ENCODE measurements at places on chromosomes 11 and 22.
A peak's percentile ranks its signal among the peaks of the same experiment; 100 is the strongest.

- DNase-seq: peak; percentile 99
Measured at GRCh38 chr11:94933223-94934130, 39.9 kb downstream of the CWC15 start.

- peak; percentile 57 for DNase-seq
Measured at GRCh38 chr11:4039011-4039410, 55.6 kb upstream of the RRM1 start.

DNA sequence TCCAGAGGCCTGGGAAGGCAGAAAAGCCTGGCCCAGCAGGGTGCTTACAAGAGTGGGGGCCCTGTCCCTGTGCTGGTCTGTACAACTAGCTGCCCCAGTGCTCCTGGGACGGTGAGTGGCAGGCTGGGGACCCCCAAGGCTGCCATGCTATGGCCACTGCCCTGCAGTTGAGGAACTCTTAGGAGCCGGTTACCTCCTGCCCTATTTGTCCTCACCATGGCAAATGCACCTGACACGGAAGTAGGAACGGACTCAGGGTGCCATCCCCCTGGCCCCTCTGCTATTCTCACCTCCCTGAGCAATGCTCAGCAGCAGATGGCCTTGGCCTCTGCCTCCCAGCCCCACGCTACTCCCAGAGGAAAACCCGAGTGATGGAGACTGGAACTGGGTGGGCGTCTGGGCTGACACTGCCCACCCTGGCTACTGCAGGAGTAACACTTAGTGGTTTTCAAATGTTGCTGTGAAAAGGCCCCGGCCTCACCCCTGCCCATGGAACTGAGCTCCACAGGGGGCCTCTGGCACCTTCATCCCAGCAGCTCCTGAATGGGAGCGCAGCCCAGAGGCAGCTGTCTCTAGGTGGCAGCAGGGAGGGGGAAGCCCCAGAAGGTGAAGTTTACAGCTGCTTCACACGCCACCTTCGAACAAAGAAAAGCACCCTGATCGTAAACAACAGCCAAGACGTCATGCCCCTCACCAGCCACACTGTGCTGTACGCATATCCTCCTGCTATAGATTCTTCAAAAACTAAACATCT is 105.3 kb downstream of the CTTN start:
- no peak for DNase-seq

DNA sequence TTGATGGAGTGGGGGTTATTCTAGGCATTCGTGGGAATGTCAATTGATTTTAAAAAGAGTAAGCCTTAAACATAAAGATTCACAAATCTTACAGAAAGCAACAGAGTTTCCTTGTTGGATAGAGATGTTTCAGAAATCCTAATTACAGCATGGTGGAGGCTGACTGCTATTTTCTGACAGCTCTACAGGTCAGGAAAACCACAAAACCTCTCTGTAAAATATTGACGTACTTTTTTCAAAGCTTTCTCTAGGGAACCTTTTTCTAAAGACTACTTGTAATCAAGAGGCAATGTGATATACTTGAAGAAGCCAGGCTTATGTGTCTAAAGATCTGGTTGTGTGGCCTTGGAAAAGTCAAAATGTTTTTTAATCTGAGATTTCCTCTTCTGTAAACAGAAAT is 9.1 kb upstream of the OR8B8 start:
- DNase-seq: no peak

DNA sequence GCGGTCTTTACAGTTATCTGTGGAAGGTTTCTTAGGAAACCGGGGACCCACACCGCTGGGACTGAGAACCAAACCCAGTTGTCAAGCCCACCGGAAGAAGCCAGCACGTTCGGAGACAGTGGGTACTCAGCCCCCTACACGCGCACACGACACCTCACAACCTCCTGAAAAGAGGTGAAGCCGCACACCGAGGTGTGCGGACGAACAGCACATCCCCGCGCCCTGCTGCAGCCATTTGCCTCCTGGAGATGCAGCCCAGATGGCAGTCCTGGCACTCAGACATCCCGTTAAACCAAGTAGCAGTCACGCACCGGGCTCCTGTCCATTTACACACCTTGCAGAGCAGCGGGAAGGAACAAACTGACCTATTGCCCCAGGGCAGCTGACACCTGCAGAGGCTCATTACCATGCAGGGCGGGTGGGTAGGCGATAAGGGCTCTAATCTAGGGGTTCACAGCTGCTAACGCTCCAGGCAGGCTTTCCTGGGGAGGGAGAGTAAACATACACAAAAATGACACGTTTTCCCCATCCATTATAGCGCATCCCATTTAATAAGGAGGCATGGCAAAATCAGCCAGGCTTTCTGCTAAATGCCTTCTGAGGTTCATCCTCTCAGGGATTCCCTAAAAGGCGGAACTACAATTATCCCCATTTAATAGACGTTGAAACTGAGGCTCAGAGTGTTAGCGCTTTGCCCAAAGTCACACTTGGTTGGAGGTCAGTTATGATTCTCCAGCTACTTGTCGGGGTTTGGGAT is 864 bp upstream of the EHBP1L1 start:
- no peak for DNase-seq

DNA sequence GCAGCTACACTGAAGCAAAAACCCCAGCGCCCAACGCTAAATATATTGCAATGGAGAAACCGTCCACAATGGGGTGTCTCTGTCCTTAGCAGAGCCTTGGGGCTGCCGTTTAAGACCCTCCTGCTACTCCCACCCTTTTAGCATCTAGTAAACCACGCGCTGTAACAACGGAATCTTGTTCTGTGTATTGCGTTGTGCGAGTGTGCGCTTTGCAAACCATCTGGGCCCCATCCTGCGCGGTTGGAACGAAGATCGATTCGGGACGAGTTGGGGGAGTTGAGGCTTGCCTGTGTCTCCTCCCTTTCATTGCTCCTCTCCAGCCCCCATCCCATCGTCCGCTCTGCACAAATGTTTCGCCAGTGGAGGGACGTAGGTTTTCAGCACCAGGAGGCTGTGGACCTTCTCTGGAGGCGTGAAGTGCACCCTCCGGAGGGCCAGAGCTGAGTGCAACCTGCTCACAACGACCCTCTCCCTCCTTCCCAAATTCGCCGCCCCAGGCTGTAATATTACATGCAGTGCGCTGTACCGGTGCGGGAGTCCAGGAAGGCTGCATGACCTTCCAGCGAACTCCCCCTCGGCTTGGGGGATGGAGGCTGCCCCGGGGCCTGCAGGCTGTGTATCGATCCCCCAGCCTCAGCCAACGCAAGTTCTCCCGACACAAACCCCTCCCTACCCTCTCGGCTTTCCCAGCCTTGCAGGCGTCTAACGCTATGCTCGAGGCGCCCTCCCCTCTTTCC is 1.6 kb upstream of the KMT2A start:
- peak; percentile 50 for DNase-seq

DNA sequence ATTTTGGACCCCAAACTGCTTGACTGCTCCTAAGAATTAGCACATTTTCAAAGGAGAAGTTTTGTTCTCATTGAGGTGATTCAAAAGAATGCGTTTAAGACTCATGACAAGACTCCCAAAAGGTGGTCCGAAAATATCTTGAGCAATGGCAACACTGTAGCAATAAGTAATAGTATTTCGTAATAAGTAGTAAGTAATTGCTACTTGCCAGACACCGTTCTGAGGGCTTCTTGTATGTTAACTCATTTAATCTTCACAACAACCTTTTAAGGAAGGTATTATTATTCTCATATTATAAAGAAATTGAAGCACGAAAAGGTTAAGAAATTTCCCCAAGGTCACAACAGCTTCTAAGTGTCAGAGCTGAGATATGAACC is 184.0 kb upstream of the SORL1-AS1 start:
- DNase-seq: no peak

DNA sequence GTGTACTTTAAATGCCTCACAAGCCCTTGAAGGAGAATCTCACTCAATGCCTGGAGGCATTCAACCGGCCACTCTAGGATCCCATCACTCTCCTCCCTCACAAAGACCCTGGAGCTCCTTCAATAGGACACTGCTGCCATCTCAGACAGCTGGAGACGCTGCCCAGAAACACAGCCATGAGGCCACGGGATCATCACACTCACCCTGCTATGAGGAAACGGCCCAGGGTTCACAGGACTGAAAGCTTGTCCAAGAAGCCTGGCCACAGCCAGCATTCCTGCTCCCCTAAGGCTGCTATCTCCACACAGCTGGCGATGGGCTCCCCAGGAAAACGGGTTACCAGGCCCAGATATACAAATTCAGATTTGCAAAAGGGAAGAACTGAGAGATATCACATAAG is 13.2 kb downstream of the CARS1 start:
- no peak for DNase-seq

GRCh38 chr11:85787168-85787567 is 23.8 kb downstream of the SYTL2 start:
- DNase-seq: no peak

- no peak for DNase-seq
Measured at GRCh38 chr11:99494065-99494464, 473.3 kb downstream of the CNTN5 start.

- DNase-seq: no peak
Measured at GRCh38 chr22:43953988-43954785, 1.1 kb upstream of the SAMM50 start.

GRCh38 chr11:134196756-134197155 is 27.0 kb downstream of the NCAPD3 start:
- DNase-seq: no peak

GRCh38 chr11:70301191-70301590 is 30.7 kb downstream of the PPFIA1 start:
- no peak for DNase-seq

DNA sequence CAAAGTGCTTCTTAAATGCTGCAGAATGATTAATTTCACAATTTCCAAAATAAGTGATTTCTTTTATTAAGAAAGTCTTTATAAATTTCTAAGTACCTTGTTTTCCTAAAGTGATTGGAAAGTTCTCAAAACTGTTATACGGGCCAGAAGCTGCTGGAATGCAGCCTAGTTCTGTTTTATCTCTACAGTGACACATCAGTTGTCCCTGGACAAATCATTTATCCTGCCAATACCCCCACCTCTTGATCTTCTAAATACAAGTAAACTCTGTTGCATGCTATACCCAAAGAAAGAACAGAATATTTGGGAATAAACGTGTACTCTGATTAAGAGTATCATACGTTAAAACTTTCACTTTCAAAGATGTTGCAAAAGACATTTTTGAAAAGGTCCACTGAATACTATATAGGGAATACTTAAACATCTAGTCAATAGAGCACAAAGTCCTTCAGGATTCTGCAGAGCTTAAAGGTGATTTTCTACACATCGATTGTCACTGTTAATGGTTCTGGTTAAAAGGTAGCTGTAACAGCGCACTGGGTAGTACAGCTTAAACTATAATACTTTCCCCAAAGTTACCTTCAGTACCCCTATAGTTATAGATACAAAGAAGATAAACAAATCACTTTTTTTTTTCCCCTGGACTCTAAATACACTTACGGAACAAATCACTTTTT is 92.1 kb upstream of the APOA1 start:
- DNase-seq: no peak

- DNase-seq: no peak
Measured at GRCh38 chr22:26463101-26463661, 20.4 kb downstream of the HPS4 start.

- DNase-seq: no peak
Measured at GRCh38 chr11:95230810-95231126, 234 bp downstream of the SESN3 start.

DNA sequence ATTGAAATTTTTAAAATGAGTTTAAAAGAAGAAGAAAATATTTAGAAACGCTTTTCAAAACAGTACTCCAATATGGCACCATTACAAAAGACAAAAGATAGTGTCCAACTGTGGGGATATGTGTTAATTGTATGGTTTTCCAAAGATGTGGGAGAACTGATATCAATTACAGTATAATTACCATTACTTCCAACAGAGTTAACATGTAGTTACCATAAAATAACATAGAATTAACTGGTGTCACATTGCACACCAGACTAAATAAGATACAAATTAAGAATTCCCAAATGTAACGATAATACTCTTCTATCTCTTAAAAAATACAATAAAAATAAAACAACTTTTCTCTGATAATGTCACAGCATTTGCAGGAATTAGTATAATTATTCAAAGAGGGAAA is 329.5 kb downstream of the SOX6 start:
- DNase-seq: no peak

GRCh38 chr11:36507824-36508489 is 2.1 kb downstream of the TRAF6 start:
- DNase-seq: no peak

DNA sequence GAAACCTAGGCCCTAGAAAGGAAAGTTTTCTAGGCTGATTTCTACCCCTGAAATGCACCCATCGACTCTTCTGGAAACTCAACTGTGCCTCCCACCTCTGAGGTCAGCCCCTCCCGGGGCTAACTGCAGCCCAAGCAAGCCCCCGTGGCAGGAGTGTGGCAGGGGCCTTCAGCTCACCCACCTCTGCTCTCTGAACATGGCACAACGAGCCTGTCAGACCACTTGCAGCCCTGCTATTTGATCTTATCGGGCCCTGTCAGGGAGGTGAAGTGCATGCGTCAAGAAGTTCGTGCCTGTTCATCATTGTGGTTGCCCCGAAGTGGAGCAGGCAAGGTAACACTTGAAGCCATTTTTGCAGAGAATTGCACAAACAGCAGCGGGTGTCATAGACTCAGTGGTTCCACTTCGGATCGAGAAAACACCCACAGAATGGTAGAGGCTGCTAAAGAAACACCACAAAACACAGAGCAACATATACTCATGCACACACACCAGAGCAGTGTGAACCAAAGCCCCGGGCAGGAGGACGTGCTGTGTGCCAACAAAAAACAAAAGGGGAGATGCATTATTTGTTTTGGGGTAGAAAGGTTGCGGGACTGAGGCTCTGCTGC is 262.7 kb downstream of the ETS1 start:
- no peak for DNase-seq

DNA sequence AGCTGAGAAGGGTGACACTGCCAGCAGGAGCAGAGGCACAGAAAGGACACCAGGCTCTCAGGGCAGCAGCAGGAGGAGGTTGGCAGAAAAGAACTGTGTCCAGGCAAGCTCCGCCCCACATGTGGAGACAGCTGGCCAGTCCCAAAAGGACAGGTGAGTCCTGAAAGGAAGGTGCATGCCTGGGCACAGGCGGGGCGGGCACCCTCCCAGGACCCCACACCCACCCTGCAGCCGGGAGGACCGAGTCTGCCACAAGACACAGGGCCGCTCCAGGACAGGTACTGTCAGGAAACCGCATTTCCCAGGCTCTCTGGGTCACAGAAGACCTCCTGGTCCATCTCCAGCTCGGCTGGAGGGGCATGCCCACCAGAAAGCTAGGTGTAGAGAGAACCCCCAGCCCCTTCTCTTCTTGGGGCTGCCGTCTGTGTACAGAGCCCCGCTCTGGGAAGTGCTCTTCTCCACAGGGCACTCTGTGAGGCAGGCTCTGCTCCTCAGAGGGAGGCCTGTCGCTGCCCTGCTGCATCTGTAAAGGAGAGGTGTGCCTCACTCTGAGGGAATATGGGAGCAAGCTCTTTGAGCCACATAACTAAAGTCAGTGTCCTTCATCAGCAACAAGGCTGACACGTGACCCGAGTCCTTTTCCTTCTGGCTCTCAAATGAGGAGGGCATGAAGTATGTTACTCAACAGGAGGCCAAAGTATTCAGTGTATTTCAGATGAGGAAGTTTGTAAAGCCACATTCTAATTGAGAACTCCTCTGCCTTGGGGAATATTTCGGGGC is 50.5 kb downstream of the CLTCL1 start:
- no peak for DNase-seq

All from EH (cell line).